ENCODE measurements at places on chromosomes 2 and 18. TPM values are rescaled to one million over a fixed set of nuclear protein-coding genes. Genes with fewer than 3 reads are reported as not detected.

- no peaks in the 10 kb centered on the region for H3K27me3 ChIP-seq
- H3K36me3 ChIP-seq: no peaks in the 10 kb centered on the region
- H3K27ac ChIP-seq: no peak overlapping the region
These were observed 157.7 kb downstream of the COL4A4 start for GRCh38 chr2:227006189-227006897.

DNA sequence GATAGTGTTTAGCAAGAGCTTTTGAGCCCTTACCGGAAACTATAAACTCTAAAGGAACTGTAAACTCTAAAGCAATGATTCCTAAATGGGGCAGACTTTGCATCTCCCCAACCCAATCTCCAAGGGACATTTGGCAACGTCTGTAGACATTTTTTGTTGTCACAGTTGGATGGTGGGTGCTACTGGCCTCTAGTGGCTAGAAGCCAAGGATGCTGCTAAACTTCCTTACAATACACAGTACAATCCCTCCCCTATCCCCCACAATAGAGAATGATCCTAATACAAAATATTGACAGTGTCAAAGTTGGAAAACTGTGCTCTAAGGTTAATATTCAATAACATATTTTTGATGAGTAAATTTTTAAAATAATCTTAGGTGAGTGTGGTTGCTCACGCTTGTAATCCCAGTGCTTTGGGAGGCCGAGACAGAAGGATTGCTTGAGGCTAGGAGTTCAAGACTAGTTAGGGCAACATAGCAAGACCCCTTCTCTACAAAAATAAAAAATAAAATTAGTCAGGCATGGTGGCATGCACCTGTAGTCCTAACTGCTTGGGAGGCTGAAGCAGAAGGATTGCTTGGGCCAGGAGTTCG lies 66.7 kb downstream of the PTPN4 start:
- no peaks in the 10 kb centered on the region for H3K4me1 ChIP-seq
- no peak overlapping the region for H3K27ac ChIP-seq
- no peak for DNase-seq
- H3K27me3 ChIP-seq: no peaks in the 10 kb centered on the region

- no peak overlapping the region for H3K27ac ChIP-seq
- no peaks in the 10 kb centered on the region for H3K4me1 ChIP-seq
- no peak overlapping the region for H3K4me3 ChIP-seq
- no peaks in the 10 kb centered on the region for H3K27me3 ChIP-seq
These were observed 179.5 kb upstream of the TWIST2 start for GRCh38 chr2:238668426-238668825.

GRCh38 chr2:6948677-6949351 lies 31.6 kb downstream of the RNF144A start:
- DNase-seq: no peak
- H3K27me3 ChIP-seq: no peaks in the 10 kb centered on the region
- H3K4me3 ChIP-seq: no peak overlapping the region

Gene ARL4C
- 18.8 TPM for total RNA-seq

Gene G6PC2
- not detected for total RNA-seq

Gene CIDEA
- not detected for total RNA-seq

Gene RAX
- total RNA-seq: not detected

Gene LHCGR
- not detected for total RNA-seq

Gene NT5DC4
- total RNA-seq: not detected

Gene SKA1
- total RNA-seq: not detected

Gene FBXO15
- total RNA-seq: not detected

Gene NLRC4
- 2.3 TPM for total RNA-seq

Data from ascending aorta (tissue), 2 donors.